ENCODE measurements at places on chromosomes 3 and 15.

- no peak for DNase-seq
Measured at GRCh38 chr15:61659566-61660190, 400.6 kb downstream of the VPS13C start.

DNA sequence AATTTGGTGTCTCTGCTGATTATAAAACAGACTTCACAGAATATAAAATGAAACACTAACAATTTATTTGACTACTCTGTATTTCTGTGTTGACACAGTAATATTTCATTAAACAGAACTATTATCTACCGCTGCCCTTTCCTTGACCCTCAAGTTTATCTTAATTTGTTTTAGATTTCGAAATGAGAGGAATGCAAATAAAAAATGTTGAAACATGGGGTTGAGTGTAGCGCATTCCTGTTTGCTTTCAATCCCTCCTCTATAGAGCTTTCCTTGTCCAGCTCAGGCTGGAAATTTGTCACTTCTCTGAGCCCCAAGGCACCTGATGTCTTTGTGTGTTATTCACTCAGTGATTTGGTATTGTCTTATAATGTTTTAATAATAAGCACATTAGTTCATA is 550.2 kb downstream of the ZBBX start:
- DNase-seq: no peak

GRCh38 chr3:112610121-112610520 is 30.8 kb downstream of the CCDC80 start:
- DNase-seq: no peak

DNA sequence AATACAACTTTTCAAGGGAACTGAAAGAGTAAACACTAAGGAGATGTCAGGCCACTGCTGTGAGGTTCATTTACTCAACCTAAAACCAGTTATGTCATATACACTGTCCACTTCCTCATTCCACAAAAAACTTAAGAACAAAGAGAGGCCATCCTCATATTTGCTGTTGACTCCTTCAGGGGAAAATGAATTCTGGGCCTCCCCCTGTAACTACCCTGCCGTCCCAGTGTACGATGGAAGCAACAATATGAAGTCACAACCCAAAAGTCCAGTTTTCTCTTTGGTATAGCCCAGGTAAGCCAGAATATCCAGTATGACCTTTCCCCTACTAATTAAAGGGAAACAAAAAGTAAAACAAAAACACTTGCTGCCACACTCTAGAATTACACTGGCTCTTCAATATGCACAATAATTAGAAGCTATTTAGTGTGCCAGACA is 16.2 kb downstream of the CEP152 start:
- no peak for DNase-seq

- no peak for DNase-seq
Measured at GRCh38 chr3:73508330-73508954, 116.3 kb downstream of the PDZRN3 start.
